Activated CD8-positive, alpha-beta T cell treated with anti-CD3 and anti-CD28 coated beads for 36 hours (primary cell): ENCODE measurements at places on chromosomes 4 and X. TPM values are rescaled to one million over a fixed set of nuclear protein-coding genes. Genes with fewer than 3 reads are reported as not detected.
A peak's percentile ranks its signal among the peaks of the same experiment; 100 is the strongest.

GRCh38 chr4:129929052-129929451, 833.1 kb downstream of the C4orf33 start:
- DNase-seq: no peak

- DNase-seq: no peak
Observed at GRCh38 chr4:145851511-145852201, 87.0 kb downstream of the ZNF827 start.

KCND1 gene
- 2.6 TPM for total RNA-seq

DNA sequence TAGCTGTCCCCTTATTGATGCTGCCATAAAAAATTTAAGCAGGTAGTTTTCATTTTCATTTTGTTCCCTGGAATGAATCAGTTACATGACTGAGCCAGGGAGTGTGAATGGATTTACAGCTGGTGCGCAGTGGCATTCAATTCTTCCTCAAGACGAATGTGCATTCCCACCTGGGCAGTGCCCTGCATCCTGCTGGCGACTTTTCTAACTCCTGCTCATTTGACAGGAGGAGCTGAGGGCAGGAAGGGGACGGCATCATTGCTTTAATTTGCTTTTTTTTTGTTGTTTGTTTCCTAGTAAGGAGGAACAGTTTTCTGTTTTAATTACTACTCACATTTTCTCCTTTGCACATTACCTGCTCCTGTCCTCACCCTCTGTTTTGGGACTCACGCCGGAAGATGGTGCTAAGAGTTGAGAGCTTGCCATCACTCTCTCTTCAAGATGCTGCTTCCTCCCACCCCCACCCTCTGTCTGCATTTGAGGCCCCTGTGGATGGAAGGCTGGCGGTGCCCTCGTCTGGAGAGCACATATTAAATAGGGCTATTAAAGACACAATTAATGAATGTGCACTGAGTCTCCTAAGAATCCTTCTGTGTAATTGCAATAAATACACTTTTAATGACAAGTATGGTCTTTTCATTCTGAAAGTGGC, 35.8 kb downstream of the PSAPL1 start:
- no peak for DNase-seq

GRCh38 chr4:165328708-165329107, 1.2 kb downstream of the MSMO1 start:
- no peak for DNase-seq

SPANXN4 gene
- total RNA-seq: not detected

DNA sequence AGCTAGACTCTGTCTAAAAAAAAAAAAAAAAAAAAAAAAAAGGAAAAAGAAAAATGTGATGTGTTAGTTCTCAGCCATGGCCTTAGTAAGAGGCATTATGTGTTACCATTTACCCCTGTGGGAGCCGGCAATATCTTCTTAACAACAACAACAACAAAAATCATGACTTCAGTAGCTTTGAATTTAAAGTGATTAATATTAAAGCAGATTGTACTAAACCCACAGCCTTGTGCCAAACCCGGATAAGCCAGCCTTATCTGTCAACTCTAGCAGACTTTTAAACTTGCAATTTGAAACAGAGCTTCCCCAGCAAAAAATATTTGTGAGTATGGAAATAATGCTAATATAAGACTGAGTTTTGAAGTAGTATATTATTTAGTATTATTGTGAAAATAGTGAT, 462.1 kb upstream of the GNPDA2 start:
- no peak for DNase-seq

GIMD1 gene
- total RNA-seq: not detected

GRCh38 chr4:182264139-182264752, 21.0 kb downstream of the TENM3 start:
- no peak for DNase-seq

DNA sequence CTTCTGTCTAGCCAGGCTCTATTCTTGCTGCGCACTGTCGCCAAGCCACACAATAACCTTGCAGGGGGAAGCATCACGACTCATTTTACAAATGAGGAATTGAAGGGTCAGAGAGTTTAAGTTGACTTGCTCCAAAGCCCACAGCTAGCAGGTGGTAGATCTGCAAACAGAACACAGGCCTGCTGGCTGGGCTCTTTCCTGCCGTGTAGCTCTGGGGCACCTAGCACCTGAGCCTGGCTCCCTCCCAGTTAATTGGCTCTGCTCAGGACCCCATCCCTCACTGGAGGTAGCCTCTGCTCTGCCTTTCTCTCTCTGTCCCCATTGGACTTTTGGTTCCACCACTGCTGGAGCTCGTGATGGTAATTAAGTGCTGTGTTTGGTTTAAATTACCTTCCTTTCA, 98.5 kb downstream of the NSUN7 start:
- DNase-seq: no peak

MAGEA3 gene
- total RNA-seq: not detected

MTM1 gene
- 9.6 TPM for total RNA-seq

- no peak for DNase-seq
Observed at GRCh38 chr4:75660491-75660890, 12.7 kb downstream of the G3BP2 start.

- no peak for DNase-seq
Observed at GRCh38 chrX:96693407-96693806, 8.8 kb downstream of the DIAPH2 start.

USP38 gene
- total RNA-seq: 18.5 TPM

- DNase-seq: peak; percentile 74
Observed at GRCh38 chrX:20595928-20596575, 329.3 kb upstream of the RPS6KA3 start.

CT45A2 gene
- total RNA-seq: not detected

DNA sequence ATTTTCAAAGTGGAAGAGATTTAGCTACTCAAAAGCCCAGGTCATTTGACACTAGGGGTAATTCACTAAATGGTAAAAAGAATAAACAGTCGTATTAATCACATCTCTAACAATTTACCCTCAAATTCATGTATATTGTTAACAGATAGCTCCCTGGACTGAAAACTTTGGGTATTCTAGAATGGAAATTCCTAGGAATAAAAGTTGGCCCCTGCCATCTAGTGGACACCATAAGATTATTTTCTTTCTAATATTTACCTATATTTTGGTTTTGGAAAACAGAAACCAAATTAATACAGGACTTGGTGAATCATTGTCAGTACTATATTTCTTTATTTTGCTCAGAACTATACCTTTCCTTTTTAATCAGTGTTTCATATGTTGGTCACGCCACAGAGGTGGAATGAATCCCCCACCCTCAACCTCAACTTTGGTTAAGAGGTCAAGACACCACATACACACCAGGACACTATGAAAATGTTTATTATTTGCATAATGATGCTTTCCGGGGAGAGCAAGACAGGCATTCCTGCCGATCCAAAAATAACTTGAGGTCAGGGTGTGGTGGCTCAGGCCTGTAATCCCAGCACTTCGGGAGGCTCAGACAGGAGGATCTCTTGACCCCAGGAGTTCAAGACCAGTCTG, 96.2 kb upstream of the APOOL start:
- DNase-seq: no peak

DNA sequence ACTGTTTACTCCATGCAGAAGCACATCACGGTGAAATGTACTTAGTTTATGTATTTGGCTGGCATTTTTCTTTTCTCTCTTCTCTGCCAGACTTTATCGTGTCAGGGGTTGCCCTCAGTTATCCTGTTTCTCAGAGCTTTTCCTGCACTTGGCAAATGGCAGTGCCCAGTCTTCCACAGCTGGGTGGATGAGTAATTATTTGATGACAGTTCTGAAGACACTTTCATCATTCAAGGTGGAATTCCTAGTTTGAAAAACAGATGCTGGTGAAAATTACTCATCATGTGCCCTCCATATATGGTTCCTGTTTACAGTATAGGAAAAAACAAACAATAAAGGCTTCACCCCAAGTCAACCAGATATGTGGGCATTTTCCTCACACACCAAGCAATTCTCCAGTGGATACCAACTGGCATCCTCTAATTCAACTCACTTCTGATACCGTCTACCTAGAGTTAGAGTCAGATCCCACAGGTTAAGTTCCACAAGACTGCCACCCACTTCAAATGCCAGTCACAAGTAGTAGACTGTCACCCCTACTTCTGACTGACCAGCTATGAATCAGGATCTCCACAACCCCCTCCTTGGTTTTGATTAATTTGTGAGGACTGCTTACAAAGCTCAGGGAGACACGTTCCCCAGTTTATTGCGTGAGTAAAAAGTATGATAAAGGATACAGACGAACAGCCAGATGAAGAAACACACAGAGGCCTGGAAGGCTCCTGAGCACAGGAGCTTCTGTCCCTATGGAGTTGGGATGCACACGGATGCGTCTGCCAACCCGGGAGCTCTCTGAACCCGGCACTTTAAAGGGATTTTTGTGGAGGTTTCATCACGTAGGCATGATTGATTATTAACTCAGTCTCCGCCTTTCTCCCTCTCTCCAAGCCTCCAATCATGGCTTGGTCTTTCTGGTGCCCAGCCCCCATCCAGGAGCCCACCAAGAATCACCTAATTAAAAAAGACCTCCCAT, 72.9 kb downstream of the CLDN34 start:
- no peak for DNase-seq

SMIM10L2A gene
- total RNA-seq: 0.22 TPM

- DNase-seq: no peak
Observed at GRCh38 chrX:11059933-11060332, 51.2 kb upstream of the HCCS start.

GALNT7 gene
- total RNA-seq: 10.4 TPM

DNA sequence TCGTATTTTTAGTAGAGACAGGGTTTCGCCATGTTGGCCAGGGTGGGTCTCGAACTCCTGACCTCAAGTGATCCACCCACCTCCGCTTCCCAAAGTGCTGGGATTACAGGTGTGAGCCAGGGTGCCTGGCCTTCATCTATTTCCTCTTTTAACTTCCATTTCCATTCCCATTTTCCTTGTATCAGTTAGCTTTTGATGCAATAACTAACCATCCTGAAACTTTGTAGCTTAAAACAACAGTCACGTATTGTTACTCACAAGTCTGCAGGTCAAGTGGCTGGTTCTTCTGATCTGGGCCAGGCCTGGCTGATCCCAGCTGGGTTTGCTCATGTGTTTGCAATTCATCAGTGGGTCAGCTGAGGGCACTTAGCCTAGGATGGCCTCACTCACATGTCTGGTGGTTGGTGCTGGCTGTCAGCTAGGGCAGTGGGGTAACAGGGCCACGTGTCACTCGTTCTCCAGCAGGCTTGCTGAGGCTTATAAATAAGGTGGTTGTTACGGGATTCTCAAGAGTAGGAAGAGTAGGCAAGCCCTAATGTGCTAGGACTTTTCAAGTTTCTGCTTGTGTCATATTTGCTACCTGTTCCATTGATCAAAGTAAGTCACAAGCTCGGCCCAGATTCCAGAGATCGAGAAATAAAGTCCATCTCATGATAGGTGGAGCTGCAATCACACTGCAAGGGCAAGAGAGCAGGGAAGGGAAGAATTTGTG, 88.2 kb downstream of the SOWAHB start:
- no peak for DNase-seq

HTRA3 gene
- total RNA-seq: not detected

GRCh38 chrX:72009731-72010130, 99.1 kb downstream of the NHSL2 start:
- DNase-seq: no peak

DNA sequence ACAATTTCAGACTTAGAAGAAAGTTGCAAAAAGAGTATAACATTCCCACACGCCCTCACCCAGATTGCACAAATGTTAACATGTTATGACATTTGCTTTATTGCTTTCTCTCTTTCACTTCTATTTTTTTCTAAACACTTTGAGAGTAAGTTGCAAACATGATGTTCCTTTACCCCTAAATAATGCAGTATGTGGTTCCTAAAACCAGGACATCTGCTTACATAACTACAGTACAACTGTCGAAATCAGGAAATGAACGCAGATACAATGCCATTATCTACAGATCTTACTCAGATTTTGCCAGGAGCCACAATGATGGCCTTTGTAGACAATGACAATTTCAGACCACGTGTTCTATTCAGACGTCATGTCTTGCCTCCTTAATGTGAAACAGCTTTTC, 22.4 kb downstream of the SH3TC1 start:
- no peak for DNase-seq

DNA sequence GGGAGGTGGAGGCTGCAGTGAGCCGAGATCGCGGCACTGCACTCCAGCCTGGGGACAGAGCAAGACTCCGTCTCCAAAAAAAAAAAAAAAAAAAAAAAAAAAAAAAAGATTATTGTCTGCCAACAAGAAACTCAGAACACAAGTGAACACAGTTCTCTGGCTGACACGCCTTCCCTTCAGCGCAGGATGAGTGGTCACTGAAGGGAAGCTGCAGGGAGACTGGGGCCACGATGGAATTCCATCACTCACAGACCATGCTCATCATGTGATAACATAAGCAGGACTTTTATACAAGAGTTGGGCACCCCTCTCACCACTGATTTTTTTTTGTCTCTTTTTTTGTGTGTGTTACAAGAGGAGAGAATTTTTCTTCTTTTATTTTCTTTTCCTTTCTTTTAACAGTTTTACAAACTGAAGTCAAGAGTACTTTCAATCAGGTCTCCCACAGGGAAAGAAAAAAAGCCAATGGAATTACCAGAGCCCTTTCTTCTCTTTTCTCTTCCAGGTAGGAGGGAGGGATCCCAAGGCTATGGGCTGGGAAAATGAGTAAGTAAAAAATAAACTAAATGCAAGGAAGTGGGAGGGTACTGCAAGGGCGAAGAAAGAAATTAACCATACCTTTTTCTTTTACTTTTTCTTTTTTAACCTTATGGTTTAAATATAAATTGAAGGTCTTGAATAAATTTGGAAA, 435.6 kb downstream of the GPM6A start:
- no peak for DNase-seq
